Effector memory CD4-positive, alpha-beta T cell (primary cell): ENCODE measurements at places on chromosomes 4 and X.

GRCh38 chr4:92111493-92111892 is 192.3 kb upstream of the GRID2 start:
- DNase-seq: no peak

DNA sequence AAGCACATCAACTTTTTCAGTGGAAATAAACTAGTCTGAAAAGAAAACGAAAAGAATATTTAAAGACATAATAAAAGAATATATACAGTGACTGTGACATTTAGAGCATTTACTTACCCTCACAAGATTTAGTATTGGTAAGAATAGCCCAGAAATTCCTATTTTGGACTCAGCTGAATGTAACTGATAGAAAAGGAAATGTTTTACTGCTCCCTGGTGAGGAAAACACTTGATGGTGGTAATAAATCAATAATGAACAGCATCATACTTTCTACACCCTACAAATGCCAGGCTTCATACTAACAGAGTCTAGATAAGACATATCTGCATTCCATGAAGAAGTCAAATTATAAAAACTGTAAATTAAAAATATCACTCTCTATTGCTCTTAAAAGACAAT is 753.5 kb upstream of the PCDH10 start:
- no peak for DNase-seq

- no peak for DNase-seq
These were observed 598.3 kb downstream of the SPRY1 start for GRCh38 chr4:123994917-123995316.

- DNase-seq: no peak
These were observed 19.8 kb upstream of the FAM9A start for GRCh38 chrX:8820910-8821527.

DNA sequence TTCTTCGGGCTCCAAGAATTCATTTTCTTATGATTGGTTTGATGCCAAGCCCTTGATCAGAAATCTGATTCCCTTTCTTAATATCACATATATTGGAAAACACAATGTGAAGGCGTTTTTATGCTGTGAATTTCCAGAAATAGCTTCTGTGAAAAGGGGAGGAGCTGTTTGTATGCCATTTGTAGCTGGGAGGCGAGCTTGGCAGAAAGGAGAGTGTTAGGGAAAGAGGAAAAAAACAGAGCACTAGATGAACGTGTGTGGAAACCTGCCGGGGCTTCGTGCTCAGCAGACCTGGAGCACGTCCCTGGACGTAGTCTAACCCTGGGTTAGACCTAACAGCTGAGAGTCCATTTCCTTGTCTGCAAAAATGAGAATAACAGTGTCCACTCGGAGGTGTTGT is 3.4 kb downstream of the CLCN4 start:
- no peak for DNase-seq

- DNase-seq: no peak
These were observed 11.7 kb downstream of the TLR7 start for GRCh38 chrX:12878536-12878935.

GRCh38 chr4:137029026-137029425 is 503.3 kb downstream of the PCDH18 start:
- DNase-seq: no peak

DNA sequence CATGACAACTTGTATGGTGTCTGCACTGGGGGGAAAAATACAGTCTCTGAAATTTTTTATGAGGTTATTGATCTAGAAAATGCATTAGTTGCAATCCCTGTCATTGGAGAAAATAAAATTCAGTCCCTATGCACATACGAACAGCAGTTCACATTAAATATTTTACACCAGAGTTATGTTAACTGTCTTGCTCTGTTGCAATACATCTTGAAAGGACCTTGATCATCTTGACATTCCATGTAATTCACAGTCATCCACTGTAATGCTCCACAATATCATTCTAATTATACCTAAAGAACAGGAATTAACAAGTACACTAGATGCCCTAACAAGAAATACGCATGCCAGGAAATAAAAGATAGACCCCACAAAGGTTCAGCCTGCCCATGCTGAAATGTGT is 934.6 kb upstream of the PCDH10 start:
- no peak for DNase-seq

- no peak for DNase-seq
These were observed 21.1 kb downstream of the RNF4 start for GRCh38 chr4:2489841-2490552.

GRCh38 chr4:181437895-181438294 is 805.3 kb upstream of the TENM3 start:
- DNase-seq: no peak

DNA sequence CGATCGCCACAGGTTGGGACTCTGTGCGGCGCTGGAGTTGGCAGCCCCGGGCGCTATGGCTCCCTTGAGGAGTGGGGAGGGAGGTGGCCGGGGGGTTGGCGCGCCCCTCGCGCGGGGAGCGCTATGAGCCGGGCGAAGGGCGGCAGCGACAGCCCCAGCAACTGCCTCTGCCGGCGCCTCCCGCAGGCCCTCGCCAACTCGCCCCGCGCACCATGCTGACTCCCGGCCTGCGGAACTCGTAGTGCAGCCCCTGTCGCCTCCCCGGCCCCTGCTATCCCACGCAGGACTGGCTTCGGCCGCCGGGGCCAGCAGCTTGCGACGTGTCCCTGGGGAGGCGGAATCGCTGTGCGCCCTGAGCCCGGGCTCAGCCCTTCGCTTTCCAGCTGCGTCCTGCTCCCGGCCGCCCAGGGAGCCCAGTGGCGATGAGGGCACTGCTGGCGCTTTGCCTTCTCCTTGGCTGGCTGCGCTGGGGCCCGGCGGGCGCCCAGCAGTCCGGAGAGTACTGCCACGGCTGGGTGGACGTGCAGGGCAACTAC is 415 bp downstream of the SHISA3 start:
- DNase-seq: no peak

- no peak for DNase-seq
These were observed 24.2 kb upstream of the CXCL2 start for GRCh38 chr4:74123065-74123728.

GRCh38 chr4:1767061-1767769 is 25.9 kb upstream of the FGFR3 start:
- no peak for DNase-seq

DNA sequence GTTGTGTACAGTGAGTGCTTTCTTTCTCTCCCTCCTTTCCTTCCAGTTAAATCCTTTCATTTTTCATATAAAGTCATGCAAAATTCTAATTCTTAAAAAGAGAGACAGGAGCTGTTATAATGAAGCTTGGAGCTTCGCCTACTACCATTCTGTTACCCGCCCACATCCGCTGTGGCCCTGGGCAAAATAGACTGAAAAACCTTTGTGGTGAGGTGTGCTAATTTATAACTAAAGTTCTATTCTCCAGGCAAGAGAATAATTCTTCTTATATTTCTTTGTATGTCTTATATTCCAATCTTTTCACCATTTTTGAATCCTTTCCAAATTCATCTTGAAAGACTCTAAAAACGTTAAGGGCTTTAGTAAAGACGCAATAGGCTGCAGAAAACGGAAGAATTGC is 7.0 kb downstream of the QRFPR start:
- no peak for DNase-seq

DNA sequence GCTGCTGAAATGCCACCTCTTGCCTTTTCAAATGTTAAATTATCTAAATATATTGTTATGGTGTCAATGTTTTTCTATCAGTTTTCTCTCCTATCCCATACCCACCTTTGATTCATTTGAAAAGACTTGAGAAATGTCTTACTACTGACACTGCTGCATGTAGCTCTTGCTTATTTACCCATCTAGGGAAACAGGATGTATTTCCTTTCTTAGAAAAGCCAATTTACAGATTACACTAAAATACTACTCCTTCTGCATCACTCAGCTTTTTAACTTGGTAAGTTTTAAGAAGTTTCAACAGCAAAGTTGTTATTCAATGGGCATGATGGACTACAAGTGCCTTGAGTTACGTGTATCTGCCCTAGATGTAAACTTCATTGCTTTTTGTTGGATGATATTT is 13.2 kb upstream of the KCNE5 start:
- DNase-seq: no peak

DNA sequence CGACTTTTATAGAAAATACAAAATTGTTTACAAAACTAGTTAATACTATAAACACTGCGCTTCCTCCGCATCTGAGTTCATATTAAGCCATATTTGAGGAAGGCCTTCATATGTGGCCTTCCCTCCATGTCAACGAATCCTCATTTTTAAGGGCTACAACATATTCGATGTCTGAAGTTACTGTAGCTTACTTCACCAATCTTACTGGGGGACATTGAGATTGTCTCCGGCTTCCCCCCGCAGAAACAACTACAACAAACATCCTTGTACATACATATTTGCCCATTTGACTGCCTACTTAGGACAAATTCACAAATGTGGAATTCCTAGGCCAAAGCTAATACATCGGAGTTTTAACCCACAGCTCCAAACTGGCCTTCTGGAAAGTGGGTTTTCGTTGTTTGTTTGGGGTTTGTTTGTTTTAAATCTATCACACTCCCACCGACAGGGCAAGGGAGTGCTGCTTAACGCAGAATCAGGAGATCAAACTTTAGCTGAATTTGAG is 581 bp upstream of the FAM114A1 start:
- no peak for DNase-seq

GRCh38 chr4:14700544-14700943 is 301.7 kb upstream of the CPEB2 start:
- no peak for DNase-seq

- no peak for DNase-seq
These were observed 79.2 kb upstream of the TSPAN7 start for GRCh38 chrX:38482183-38482582.

DNA sequence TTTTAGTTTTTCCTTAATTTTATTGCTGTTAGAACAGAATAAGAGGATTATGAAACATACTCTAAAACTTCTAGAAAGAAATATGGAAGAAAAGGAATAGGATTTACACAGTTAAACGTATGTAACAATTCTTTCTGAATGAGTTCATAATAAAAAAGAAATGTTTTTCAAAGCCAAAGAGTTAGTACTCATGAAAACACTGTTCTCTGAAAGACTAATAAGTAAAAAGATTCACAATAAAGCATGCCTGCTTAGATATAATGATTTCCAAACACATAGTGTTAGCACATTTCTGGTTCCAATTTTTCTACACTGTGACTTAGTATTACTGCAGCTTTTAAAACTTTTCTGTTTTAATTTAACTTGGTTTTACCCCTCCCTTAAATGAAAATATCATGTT is 49.8 kb upstream of the PRSS48 start:
- DNase-seq: no peak

DNA sequence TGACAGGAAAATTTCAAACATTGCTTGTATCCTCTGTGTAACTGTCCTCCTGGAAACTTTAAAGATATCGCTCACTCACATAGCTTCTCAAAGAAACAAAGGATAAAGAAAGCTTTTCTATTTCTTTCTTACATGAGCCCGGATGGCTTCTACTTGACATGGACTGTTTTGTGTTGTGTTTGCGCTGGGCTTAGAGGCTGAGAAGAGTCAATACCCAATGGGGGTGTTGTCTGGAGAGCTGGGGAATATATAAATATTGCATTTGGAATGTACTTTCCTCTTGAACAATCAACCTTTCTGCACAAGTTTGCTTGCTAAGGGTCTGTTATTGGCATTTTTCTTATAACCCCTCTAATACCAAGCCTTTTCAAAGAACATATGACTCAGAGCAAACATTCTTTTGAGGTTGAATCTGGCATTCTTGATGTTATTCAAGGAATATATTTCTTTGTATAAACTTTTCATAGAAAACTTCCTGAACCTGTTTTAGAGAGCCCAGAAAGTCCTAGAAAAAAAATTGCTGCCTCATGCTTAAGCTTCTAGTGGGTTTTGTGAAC is 331.9 kb downstream of the PACRGL start:
- DNase-seq: no peak

DNA sequence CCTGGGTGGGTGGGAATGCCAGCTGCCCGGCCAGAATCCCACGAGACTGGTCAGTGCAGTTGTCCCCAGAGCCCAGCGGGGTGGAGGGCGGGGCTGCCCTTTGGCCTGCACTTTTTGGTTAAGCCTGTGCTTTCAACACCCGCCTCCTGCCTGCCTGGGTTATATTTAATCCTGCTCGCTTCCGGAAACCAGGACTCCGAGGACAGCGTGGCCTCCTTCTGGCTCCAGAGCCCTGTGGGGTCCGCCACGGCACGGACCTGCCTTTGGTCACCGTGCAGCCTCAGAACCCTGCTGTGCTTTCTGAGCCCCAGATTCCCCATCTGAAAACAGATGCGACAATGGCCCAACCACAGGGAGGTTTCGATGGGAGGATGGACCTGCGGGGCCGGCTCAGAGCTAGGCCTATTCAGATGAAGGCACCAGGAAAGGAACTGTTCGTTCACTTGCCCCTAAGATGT is 29.4 kb upstream of the KIAA0232 start:
- no peak for DNase-seq

- no peak for DNase-seq
These were observed 128.5 kb upstream of the HPGD start for GRCh38 chr4:174650711-174651355.

- DNase-seq: no peak
These were observed 151.8 kb downstream of the SPATA18 start for GRCh38 chr4:52202931-52203330.

DNA sequence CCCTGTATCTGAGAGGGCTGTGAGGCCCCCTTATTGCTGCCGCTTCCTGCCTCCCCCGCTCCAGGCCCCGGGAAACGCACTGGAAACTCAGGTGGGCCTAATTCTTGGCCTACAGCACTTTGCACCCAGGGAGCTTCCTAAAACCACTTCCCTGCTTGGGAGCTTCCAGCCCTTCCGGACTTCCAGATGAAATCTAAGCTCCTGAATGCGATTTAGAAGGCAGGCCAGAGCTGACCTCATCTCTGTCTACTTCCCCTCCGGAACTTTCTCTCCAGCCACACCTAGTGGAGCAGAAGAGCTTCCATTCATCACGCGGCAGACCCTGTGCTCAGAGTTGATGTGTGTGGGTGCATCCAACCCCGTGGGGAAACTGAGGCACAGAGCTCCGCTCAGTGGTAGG is 84.2 kb downstream of the SORCS2 start:
- DNase-seq: no peak

DNA sequence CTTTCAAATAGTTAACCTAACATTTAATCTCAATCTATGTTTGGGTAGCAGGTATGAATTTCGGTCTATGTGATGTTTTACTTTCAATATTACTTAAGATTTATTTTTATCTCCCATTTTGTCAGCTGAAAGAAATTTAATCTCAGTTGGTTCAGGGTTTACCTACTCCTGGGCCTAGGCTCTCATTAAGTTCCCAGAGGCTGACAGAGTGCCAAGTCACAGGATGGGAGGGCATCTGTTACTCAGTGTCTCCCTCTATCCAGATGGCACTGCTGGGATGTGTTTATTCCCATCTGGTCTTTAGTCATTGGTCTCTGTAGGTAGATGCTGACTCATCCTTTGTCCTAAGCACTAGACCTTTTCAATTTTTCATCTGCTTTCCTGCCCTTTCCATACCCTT is 129.4 kb upstream of the ARSJ start:
- DNase-seq: no peak
